ENCODE measurements at places on chromosomes 3 and 15.

GRCh38 chr15:39361497-39361896 is 219.4 kb upstream of the THBS1 start:
- no peak for DNase-seq

- DNase-seq, result no peak
Measured at GRCh38 chr15:38818157-38818790, 253.7 kb upstream of the RASGRP1 start.

DNA sequence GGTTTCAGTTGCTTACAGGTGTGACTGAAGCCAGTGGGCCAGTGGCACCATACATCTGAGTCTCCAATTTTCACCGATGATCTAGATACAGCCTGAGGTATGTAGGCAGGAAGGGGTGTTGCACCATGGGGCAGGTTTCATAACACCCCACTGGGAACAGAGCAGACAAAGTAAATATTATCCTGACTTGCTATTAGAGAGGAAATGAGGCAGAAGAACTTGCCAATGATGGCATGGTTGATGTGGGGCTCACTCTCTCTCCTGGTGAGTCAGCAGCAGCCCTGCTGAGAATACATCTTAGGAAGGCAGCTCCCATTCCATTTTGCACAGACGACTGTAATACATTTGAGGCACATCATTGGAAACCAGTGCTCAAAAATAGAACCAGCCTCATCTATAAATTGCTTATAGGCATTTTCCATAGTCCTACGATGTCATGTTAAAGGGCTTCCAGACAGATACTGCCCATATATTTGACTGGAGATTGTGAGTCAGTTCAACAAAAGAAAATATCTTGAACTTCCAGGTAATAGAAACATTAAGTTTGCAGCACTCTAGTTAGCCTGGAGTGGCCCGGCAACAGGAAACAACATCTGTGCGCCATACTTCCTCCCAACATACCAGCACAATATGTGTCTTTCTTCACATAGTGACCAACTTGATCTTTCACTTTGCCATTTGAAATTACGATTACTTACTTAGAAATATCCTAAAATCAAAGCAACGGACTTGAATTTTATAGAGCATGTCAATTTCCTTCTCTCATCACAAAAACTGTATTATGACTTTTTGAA is 175.5 kb downstream of the NECTIN3 start:
- DNase-seq, result no peak

DNA sequence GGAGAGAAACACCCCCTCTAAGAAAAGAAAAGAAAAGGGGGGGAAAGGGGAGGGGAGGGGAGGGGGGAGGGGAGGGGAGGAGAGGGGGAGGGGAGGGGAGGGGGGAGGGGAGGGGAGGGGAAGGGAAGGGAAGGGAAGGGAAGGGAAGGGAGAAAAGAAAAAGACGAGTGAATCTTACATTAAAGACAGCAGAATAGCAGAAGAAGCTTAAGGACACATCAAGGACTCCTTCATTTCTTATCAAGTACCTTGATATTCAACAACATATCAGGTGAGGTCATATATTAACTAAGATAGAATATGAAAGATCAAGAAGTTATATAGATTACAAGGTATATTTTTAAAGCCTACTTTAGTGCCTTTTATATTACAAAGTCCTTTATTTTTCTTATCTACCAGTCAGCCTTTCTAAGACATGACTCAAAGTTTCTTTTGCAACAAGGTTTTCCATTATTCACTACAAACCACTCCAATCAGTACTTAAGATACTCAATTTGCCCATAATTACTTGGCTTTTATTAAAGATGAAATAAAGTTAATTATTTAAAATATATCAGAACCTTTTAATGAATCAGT is 17.7 kb upstream of the AADAC start:
- DNase-seq, result no peak

DNA sequence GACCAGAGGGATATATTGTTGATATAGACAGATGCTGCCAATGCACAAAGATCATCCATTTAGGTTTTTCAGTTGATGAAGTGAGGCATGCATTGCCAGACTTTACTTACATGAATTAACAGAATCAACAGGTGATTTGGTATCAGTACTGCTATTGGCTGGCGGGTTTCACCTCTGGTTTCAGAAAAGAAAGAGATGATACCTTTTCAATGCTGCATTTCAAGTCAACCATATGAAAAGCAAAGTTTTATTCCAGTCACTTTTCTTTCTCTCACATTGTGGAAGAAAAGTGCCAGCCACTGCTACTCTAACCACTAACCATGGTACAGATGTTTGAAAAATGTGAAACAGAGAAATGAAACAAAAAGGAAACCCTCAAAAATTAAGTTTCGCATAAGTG is 289.1 kb downstream of the TIGIT start:
- DNase-seq, result no peak
